ENCODE measurements at places on chromosomes 7 and 10.

DNA sequence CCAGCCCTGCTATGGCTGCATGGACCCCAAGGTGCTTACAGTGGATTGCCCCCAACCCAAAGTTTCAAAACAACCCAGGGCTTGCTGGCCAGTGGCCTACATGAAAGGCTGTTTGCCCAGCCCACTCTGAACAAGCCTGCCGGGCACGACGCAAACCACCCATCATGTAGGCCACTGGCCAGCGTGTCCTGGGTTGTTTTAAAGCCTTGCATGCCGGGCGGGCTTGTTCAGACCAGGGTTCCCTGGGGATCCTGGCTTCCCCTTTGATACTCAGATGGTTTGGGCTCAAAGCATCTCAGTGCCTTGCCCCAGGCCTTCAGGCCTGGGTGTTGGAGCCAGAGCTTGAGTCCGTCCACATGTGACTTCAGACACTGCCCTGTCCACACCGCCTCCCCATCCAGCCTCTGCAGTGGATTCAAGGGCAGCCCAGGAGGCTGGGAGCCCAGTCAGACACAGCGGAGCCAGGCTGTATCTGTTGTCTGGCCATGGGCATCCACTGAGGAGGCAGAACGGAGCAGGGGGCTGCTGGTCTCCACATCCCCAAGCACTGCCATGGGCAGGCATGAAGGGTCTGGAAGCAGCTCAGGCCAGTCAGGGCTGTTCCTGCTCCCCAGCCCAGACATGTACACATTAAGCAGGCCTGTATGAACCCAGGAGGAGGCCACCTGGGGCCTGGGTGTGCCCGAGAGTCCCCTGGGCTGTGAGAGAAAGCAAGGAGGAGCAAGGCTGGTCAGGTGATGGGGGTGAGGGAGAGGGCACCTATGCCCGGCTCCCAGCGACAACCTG lies 4.0 kb upstream of the ADIRF start:
- DNase-seq: no peak

DNA sequence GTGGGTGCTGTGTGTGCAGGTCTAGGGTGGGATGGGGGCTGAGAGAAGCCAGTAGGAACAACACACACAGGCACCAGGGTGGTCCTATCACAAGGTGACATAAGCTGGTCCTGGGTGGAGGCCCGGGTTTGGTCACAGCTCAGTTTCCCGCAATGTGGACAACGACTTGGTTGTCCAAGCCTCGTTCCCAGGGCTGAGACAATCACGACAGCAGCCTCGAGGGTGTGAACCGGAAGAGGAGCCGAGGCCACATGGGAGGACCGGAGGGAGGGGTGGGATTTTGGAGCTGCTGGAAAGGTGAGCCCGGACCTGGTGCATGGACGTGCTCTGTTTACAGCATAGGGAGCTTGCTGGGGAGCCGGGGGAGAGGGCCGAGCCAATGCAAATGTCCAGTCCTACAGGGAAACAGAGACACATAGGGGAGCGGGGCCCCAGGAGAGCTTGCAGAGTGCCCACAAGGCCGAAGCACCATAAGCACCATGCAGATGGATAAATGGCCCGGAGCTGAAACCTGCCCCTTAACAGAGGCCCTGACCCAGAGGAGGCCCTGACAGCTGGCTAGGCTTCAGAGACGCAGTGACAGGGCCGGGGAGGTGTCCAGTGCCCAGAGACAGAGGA lies 92.8 kb downstream of the PRKAG2 start:
- DNase-seq: no peak

DNA sequence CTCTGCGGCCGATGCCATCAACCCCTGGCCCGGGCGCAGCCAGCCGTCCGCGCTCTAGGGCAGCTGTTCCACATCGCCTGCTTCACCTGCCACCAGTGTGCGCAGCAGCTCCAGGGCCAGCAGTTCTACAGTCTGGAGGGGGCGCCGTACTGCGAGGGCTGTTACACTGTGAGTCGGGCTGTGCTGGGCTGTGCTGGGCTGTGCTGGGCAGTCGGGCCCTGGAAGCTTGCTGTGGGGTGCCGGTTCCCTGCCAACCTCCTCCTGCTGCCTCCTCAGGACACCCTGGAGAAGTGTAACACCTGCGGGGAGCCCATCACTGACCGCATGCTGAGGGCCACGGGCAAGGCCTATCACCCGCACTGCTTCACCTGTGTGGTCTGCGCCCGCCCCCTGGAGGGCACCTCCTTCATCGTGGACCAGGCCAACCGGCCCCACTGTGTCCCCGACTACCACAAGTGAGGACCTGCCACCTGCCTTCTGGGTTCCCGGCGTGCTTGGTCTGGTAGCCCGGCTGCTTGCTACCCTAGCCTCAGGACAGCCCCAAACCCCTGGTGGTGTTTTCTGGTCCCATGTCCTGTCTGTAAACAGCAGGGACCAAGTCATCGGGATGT lies 7.5 kb downstream of the ZYX start:
- DNase-seq: no peak

DNA sequence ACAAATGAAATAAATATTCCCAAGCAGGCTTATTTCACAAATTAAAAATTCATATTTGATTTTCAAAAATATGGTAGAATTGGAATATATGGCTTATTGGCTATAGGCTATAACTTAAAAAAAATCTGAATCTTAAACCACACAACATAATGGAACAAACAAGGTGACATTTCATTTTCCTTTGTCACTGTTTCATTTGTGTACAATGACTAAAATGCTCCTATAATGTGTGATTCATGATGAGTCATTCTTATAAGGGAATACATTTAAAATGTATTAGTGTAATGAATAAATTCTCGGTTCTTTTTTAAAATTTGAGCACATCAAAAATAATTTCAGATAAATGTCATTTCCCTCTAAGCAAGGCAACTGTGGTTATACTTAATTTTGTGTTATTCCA lies 148.0 kb upstream of the ANK3 start:
- no peak for DNase-seq

- no peak for DNase-seq
Observed at GRCh38 chr7:463362-463781, 56.3 kb downstream of the PDGFA start.

GRCh38 chr10:49444349-49444748 lies 48.5 kb upstream of the DRGX start:
- no peak for DNase-seq

DNA sequence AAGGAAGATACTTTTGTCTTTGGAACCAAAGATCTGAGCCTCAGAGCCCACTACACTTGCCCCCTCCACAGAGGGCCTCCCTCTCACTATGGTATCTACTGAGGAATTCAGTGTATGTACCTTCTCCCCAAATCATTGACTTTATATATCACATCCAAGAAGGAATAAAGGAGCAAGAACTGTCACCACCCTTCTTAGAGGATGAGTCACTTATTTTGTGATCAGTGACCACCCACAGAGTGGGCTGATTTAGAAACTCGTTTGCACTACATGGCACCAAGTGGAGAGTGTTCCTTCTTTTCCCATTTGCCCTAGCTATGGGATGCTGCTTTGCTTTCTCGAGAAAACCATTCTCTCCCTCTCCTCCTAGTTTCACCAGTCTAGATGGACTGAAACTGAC lies 5.7 kb downstream of the TMEM243 start:
- DNase-seq: no peak

DNA sequence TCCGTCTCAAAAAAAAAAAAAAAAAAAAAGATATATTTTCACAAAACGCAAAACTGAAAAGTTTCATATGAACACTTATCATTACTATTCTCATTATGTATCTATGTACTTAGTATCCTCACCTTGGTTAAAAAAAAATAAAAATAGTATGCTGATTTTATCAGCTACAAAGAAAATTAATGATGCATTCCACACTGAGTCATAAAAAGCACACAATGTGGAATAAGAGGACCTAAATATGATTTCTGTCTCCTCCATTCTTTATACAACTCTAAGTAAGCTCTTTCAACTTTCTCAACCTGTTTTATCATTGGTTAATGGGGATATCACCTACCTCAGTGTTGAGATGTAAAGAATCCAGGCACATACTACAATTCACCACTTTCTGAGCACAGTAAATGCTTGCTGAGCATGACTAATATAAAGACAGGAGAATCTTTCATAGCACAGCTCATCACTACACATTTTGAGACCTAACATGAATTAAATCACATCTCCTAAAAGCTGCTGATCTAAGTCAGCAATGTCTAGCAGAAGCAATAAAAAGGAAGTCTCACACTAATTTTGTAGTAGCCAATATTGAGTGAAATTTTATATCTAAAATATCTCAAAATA lies 2.7 kb downstream of the SNX13 start:
- DNase-seq: peak; percentile 9

GRCh38 chr10:116875897-116876296 lies 26.6 kb downstream of the ENO4 start:
- DNase-seq: no peak

- DNase-seq: no peak
Observed at GRCh38 chr10:75057680-75058079, 53.8 kb upstream of the SAMD8 start.

DNA sequence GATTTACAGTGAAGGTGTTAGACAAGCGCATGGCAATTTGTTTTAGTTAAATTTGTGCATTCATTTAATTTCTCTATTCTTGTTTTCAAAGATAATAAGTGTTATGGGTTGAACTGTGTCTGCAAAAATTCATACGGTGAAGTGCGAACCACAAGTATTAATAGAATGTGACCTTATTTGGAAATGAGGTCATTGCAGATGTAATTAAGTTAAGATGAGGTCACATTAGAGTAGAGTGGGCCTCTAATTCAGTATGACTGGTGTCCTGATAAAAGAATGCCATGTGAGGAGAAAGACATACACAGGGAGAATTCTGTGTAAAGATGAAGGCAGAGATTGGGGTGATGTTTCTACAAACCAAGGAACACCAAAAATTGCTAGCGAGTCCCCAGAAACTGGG lies 158.8 kb upstream of the SEMA3E start:
- DNase-seq: no peak

- DNase-seq: no peak
Observed at GRCh38 chr7:38427279-38427955, 154.0 kb upstream of the TARP start.

DNA sequence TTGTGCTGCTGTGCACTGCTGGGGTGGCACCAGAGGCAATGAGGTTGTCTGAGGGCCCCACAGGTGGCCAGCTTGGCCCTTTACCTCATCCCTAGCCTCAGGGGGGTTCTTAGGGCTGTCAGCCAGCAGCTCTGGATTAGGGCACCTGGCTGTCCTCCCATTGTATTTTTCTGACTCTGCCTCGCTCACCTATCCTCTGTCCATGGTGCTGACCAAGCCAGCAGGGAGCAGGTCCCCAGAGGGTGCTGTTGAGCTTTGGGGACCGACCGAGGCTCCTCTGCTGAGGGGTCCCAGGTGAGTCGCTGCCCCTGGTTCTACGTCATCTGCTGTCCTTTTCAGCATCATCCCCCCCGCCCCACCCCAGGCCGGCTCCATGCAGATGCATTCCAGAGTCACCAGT lies 32.1 kb upstream of the ZNF735 start:
- no peak for DNase-seq

DNA sequence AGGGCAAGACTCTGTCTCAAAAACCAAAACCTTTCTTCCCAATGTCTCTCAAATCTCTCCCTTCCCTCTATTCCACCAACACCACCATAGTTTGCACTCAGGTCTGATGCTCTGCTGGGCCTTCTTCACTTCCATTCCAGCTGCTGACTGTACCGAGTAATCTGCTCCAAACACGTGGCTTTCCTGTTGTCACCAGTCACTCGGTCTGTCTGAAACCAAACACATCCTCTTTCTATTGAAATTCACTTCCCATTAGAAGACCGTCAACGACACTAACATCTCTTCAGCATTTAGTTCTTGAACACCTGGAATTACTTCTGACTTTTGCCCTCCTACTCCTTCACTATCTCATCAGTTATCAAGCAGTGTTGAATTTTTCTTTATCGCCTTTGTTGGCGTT lies 4.7 kb upstream of the NRF1 start:
- DNase-seq: no peak

All from HCEC 1CT (cell line).